A375 (cell line): ENCODE measurements at places on chromosomes 13 and 19. TPM values are rescaled to one million over a fixed set of nuclear protein-coding genes. Genes with fewer than 3 reads are reported as not detected.

Gene DACT3
- 0.24 and 0.45 TPM in 2 replicates for total RNA-seq

Gene ZNF575
- total RNA-seq: 0.11 TPM in 1 of 2 replicates, not detected in the other

Gene PGLYRP2
- total RNA-seq: not detected in 2 replicates

Gene PLEKHF1
- total RNA-seq: 12.9 and 16.9 TPM in 2 replicates

Gene SLC1A6
- total RNA-seq: not detected in 2 replicates

Gene IGFL1
- total RNA-seq: not detected in 2 replicates
